Thoracic aorta (tissue), 2 donors: ENCODE measurements at places on chromosomes 13 and 19. TPM values are rescaled to one million over a fixed set of nuclear protein-coding genes. Genes with fewer than 3 reads are reported as not detected.

Gene DIRAS1
- not detected for total RNA-seq

Gene TMEM190
- total RNA-seq, result not detected

Gene IGFL4
- total RNA-seq, result not detected

Gene SIAH3
- not detected for total RNA-seq

Gene SAE1
- 39.3 TPM for total RNA-seq

Gene LILRA6
- 4.6 TPM for total RNA-seq

Gene ZNF607
- total RNA-seq, result 4.1 TPM

Gene CACNG7
- total RNA-seq, result not detected

Gene NLRP7
- total RNA-seq, result not detected

Gene CGB8
- not detected for total RNA-seq

Gene DACH1
- total RNA-seq, result 1.3 TPM

Gene LRP3
- total RNA-seq, result 50.9 TPM

Gene CERS1
- total RNA-seq, result 1.7 TPM

Gene COG3
- total RNA-seq, result 20.3 TPM

Gene ABHD17A
- total RNA-seq, result 96.8 TPM

Gene RXFP2
- total RNA-seq, result 3.0 TPM

Gene SLC25A41
- total RNA-seq, result 0.71 TPM

Gene ZNF564
- total RNA-seq, result 21.7 TPM

Gene ZNF534
- total RNA-seq, result 0.68 TPM

Gene ZNF682
- total RNA-seq, result 0.54 TPM

Gene PGLYRP2
- total RNA-seq, result not detected
